ENCODE measurements at places on chromosomes 1 and 21.
A peak's percentile ranks its signal among the peaks of the same experiment; 100 is the strongest.

DNA sequence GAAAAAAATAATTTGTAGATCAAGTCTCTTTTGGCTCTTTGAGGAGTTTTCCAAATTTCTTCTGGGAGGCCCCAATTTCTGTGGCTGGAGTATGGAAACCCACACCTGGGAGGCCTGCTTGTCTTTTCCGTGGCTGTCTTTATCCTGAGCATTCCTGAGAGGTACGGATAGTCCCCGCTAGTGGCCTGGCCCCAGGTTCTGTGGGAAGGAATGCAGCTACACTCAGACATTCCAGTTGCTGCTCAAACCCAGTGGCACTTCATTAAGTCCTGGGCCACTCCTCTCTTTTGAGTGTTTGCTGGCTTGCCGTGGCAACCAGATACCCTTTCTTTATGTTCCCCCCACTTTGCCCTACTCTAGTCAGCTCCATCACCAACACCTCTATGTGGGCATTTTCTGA lies 310.4 kb downstream of the ASTN1 start:
- no peak for DNase-seq

GRCh38 chr1:172770071-172770470 lies 111.2 kb downstream of the FASLG start:
- DNase-seq, result no peak

GRCh38 chr1:235138821-235139220 lies 10.2 kb upstream of the TOMM20 start:
- no peak for DNase-seq

DNA sequence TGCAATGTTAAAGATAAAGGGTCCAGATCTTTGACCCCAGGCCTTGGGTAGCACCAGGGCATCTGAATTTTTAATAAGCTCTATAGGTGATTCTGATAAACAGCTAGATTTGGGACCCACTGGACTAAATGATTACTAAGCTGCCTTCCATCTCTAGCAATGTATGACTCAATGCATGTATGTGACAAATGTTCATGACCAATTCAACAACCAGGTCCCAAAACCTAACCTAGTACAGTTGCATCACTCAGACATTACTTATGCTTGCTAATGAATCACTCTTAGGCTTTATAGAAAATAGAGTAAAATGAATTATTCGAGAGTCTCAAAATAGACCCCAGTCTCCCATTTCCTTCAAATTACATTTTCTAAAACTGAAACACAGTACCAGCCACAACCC lies 35.5 kb downstream of the RCAN1 start:
- no peak for DNase-seq

- DNase-seq, result no peak
Observed at GRCh38 chr1:210250665-210250997, 18.0 kb downstream of the SERTAD4 start.

GRCh38 chr1:6367381-6368012 lies 26.1 kb downstream of the ACOT7 start:
- DNase-seq, result no peak

- DNase-seq, result peak; percentile 69
Observed at GRCh38 chr1:23809751-23810171, 9.2 kb upstream of the GALE start.

- no peak for DNase-seq
Observed at GRCh38 chr1:53942127-53942957, 3.2 kb downstream of the IFT25 start.

DNA sequence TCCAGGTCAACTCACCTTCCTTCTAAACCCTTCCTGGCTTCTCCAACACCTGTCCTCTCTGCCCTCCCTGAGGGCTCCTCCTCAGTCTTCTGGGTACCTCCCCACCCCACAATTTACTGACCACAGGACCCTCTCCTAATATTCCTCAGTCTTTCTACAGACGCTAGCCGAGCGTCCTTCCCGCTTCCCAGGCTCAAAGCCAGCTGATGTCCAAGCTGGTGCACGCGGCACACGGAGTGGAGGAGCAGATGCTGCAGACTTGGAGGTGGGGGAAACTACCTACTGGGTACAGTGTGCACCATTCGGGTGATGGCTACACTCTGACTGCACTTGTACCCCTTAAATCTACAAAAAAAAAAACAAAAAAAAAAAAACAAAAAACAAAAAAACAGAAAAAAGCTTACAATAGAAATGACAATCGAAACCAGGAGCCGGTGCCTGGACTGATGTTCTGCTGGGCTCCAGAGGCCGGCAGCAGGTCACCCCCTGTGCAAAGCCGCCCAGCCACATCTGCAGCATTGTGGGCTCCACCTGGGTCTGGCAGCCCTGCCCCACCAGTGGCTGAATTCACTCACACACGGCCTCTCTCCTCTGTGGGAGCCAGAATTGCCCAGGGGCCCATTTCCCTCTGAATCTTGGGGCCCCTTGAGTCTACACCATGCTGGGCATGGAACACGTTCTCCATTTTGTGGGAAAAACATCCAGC lies 7.0 kb downstream of the TRIM11 start:
- no peak for DNase-seq

GRCh38 chr1:239493811-239494414 lies 107.5 kb downstream of the CHRM3 start:
- DNase-seq, result no peak

DNA sequence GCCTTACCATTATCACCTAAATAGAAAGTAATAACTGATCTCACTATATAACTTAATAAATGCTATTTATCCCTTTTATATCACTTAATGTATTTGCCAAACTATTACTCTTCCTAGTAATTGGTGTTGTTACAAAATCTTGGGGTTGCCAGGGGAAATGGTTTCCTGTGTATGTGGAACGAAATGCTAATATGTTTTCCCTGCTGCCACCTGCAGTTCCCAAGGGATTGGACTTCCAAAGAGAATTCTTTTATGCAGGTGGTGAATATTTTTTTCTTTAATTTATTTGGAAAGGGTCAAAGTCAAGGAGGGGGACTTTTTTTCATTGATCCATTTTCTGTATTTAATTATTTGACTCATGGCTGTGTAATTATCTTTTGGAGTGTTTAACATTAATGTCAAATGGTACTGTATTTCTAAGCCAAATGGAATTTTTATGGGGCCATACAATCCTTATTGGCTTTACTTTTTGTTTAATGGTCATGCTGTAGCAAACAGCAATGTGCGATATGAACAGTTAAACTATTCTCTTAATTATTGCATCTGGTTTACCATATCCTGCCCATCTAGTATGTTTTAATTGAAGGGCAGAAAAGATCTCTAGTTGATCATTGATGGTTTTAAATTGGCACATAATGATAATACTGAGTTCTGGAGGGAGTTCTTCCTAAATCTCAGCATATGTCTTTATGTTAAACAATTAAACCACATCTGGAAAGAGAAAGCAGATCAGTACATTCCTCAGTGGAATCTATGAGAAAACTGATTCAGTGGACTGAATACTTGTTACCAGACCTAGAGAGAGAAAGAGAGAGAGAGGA lies 486.3 kb downstream of the TTLL7 start:
- DNase-seq, result no peak

DNA sequence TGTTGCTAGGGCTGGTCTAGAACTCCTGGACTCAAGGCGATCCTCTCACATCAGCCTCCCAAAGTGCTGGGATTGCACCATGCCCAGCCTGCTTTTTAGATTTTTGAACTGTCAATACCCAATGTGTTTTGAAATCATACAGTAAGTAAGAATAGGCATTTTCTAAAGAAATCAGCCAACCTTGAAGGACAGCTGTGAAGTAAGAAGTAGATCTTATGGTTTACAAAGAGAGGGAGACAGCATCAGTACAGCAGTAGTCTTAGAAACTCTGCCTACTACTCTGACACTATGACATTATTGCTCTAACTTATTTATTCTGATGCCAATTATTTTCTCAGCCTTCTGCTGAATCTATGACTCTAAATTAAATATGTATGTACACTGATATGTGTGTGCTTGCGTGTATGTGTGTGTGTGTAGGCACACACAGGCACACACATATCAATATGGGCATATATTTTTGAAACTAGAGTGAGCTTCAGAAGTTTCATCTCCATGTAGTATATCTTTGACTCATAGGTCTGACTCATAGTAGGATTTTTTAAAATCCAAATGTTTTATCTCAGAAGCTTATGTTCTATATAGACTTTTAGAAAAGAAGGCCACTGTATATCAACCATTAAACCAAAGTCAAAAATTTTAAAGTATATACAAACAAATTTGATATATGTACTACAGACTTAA lies 140.4 kb downstream of the COL24A1 start:
- DNase-seq, result no peak

GRCh38 chr1:157540160-157540748 lies 12.1 kb downstream of the FCRL5 start:
- no peak for DNase-seq

DNA sequence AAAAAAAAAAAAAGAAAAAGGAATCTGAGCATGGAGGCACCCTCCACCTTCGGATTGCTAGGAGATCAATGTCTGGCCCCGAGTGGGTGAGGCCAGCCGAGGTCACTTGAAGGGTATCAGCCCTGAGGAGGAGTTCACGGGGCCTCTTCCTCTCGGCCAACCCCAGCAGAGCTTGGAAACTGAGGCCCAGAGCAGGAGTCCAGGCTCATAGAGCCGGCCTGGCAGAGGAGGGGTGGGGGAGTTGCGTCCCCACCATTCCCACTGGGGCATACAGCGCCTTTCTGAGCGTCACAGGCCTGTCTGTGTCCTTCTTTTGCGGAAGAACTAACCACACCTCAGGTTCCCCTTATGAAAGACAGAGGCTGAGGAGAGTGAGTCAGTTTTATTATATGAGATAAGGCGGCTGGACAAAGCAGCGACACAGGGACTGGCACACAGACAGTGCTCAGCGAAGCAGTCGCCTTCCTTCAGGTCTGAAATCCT lies 17.1 kb upstream of the EPHA2 start:
- DNase-seq, result no peak

DNA sequence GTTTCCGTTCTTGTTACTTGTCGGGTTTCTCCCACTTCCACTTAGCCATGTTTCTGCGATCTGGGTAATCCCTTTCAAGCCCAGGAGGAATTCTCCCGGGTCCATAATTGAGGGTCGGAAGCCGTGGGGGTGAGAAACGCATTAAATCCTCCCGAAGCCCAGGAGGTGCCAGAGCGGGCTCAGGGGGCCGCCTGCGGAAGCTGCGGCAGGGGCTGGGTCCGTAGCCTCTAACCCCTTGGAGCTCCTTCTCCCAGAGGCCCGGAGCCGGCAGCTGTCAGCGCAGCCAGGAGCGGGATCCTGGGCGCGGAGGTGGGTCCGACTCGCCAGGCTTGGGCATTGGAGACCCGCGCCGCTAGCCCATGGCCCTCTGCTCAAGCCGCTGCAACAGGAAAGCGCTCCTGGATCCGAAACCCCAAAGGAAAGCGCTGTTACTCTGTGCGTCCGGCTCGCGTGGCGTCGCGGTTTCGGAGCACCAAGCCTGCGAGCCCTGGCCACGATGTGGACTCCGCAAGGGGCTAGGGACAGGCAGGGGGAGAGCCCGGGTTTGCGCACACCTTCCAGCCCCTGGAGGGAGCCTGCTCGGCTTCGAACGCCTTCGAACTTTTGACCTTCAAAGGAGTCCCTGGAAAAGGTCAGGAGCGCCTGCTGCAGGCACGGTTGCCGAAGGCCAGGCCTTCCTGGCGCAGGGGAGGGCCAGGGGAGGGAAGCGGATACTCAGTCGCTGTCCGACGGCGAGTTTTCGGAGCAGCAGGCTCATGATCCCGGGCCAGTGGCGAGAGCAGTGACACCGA lies 1.7 kb upstream of the SIM2 start:
- DNase-seq, result no peak

DNA sequence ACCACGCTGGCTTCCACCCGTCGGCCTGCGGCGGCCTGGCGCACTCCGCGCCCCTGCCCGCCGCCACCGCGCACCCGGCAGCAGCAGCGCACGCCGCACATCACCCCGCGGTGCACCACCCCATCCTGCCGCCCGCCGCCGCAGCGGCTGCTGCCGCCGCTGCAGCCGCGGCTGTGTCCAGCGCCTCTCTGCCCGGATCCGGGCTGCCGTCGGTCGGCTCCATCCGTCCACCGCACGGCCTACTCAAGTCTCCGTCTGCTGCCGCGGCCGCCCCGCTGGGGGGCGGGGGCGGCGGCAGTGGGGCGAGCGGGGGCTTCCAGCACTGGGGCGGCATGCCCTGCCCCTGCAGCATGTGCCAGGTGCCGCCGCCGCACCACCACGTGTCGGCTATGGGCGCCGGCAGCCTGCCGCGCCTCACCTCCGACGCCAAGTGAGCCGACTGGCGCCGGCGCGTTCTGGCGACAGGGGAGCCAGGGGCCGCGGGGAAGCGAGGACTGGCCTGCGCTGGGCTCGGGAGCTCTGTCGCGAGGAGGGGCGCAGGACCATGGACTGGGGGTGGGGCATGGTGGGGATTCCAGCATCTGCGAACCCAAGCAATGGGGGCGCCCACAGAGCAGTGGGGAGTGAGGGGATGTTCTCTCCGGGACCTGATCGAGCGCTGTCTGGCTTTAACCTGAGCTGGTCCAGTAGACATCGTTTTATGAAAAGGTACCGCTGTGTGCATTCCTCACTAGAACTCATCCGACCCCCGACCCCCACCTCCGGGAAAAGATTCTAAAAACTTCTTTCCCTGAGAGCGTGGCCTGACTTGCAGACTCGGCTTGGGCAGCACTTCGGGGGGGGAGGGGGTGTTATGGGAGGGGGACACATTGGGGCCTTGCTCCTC lies 1.9 kb downstream of the OLIG2 start:
- DNase-seq, result no peak

- DNase-seq, result no peak
Observed at GRCh38 chr1:244160455-244161235, 109.6 kb downstream of the ZBTB18 start.

DNA sequence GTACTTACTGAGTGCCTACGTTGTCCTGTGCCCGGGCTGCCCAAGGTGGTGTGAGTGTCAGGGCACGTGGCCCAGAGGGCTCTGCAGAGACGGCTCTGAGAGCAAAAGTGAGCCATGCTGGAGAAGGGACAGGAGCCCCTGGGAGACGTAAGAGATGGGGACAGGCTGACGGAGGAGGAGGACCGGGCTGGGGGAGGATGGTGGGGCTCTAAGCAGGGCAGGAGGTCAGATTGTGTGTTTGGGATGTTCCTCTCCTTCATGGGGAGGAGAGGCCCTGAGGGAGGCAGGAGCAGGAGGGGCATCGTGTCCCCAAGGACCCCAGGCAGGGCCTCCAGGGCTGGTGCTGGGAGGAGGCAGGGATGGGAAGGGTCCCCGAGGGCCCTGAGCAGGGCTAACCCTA lies 158.9 kb downstream of the PCBP3 start:
- no peak for DNase-seq

GRCh38 chr1:78950826-78951225 lies 55.7 kb downstream of the ADGRL4 start:
- DNase-seq, result no peak

DNA sequence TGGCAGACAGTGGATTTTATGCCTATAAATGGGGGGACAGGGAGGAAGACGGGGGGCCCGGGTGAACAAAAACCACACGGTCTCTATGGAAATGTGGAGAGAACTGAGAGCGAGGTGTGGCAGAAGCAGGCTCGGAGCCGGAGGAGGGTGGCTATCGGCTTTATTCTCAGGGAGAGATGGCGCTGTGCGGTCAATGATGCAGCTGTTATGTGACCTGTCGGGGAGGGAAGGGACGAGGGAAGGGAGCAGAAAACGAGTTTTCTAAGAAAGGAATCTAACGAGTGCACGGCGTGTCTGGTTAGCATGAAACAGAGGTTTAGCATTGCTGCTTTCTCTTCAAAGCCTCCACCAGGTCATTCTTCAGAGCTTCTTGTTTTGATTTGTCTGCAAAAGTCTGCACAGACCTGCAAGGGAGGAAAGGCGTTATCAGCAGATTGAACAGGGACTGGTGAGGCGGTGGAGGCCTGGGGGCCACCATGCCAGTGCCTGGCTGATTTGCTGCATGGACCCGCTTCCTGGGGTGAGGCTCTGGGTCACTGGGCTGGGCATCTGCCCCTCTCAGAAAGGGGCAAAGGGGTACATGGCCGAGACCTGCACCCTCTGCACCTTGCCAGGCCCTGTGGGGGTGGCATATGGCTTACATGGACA lies 27.2 kb downstream of the SLC66A1 start:
- no peak for DNase-seq
